Stimulated activated CD4-positive, alpha-beta T cell treated with anti-CD3 and anti-CD28 coated beads, Interleukin-1b, Interleukin-23, amount 100 ng/mL, for 48 hours (primary cell): ENCODE measurements at places on chromosomes 6 and 20.

GRCh38 chr20:7665376-7665775 lies 274.9 kb downstream of the HAO1 start:
- no peak for DNase-seq

GRCh38 chr20:62625921-62626547 lies 16.3 kb upstream of the SLCO4A1 start:
- DNase-seq: no peak

DNA sequence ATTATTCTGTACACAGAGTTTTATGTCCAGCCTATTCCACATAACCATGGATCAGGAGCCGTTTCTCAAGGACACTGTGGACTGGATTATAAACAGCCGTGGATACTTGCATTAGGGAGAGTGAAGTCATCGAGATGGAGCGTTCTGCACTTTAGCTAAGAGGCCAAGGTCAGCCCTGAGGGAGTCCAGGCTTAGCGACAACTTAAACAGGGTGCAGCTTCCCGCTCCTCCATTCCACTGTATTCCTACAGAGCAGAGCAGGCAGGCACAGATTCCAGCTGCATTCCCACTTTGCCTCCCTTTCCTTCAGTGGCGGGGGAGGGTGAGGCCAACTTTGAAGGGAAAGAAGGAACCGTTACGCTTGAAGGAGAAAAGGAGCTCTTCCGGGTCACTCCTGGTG lies 59.5 kb downstream of the RAMACL start:
- DNase-seq: no peak

DNA sequence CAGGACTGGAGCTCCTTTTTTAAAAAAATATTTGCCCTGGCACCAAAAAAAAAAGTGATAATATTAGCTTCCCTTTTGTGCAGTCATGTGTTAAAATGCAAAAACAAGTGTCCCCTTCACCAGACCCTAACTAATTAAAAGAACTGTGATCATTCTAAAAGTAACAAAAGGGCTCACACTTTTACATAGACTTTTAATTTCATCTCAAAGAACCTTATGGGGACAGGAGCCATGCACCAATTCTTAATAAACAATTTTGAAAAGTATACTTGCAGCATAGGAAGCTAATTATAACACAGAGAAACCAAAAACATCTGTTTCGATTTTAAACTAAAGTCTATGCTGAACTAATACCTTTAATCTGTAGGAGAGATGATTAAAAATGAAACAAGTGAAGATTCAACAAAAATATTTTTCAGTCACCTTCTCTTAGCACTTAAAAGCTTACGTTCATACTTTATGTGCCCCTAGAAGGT lies 17.3 kb downstream of the STX7 start:
- no peak for DNase-seq
